ENCODE measurements at places on chromosomes 12 and 14. TPM values are rescaled to one million over a fixed set of nuclear protein-coding genes. Genes with fewer than 3 reads are reported as not detected.

DNA sequence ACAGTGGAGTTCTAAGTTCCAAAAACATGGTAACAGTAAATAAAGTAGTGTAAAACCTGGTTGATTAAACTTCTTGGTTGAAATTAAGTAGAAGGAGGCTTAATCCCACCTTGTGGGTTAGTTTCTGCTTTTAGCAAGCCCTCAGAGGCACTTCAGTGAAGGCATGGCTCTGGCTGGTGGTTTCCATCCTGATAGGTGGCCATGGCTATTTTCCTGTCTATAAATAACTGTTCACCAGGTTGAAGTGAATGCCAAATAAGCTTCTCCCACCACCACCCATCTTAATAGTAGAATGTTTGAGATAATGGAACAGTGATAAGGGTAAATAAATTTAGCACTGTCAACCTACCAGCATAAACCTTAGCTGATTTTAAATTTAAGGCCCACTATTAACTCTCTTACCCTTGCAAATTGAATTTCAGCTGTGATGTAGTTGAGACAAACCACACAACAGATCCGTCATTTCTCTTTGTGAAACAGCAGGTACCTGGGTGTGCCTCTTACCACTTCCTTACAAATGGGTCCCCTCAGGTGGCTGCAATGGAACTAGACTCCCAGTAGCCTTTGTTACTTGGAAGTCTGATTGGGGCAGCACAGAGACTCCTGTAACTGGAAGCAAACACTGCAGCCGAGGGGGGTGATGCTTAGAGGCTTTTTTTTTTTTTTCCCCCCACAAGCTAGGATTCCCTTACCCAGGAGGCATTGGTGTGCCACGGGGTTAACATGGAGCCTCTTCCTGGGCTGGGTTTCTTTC, 41.4 kb downstream of the DAAM1 start:
- no peaks in the 10 kb centered on the region for H3K27me3 ChIP-seq
- no peaks in the 10 kb centered on the region for H3K4me1 ChIP-seq
- DNase-seq: no peak
- no peak overlapping the region for H3K27ac ChIP-seq
- H3K36me3 ChIP-seq: no peaks in the 10 kb centered on the region

GRCh38 chr12:55982319-55982936, 8.6 kb downstream of the RAB5B start:
- H3K4me1 ChIP-seq: no peaks in the 10 kb centered on the region
- no peak overlapping the region for H3K4me3 ChIP-seq
- H3K36me3 ChIP-seq: peaks cover 20% of the 10 kb centered on the region
- DNase-seq: no peak
- H3K27ac ChIP-seq: no peak overlapping the region

Gene BIN2
- polyA plus RNA-seq: 3.4 TPM

Gene HCAR1
- 0.99 TPM for polyA plus RNA-seq

Data from kidney (tissue), 22 donors.